ENCODE measurements at places on chromosomes 5 and 9. TPM values are rescaled to one million over a fixed set of nuclear protein-coding genes. Genes with fewer than 3 reads are reported as not detected.

The SLC36A2 gene
- total RNA-seq, result 0.39 TPM

GRCh38 chr9:138099803-138100598, 222.4 kb downstream of the CACNA1B start:
- no peak overlapping the region for H3K27ac ChIP-seq
- peak; percentile 51 for DNase-seq
- H3K36me3 ChIP-seq, result no peaks in the 10 kb centered on the region
- H3K4me3 ChIP-seq, result no peak overlapping the region
- H3K27me3 ChIP-seq, result no peaks in the 10 kb centered on the region

- no peaks in the 10 kb centered on the region for H3K27me3 ChIP-seq
- no peak overlapping the region for H3K27ac ChIP-seq
- no peaks in the 10 kb centered on the region for H3K4me1 ChIP-seq
- H3K36me3 ChIP-seq, result no peaks in the 10 kb centered on the region
These were observed 360.8 kb downstream of the NTRK2 start for GRCh38 chr9:85030316-85030715.

DNA sequence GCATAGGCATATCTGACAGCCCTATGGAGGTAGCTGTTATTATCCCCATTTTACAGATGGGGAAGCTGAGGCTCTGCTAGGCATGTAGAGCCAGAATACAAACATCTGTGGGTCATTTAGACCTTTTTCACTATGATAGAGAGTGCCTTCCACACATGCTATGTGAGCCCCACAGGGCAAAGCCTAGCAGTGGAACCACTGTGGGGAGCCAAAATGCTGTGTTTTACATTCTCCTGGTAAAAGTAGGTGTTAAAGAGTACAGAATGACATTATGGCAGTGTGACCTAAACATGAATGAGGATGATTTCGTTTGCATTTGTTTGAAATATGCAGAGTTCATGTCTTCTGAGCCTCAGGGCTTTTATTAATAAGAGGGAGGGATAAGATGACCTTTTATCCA, 265.2 kb downstream of the MAST4 start:
- H3K27me3 ChIP-seq, result no peaks in the 10 kb centered on the region
- no peak overlapping the region for H3K27ac ChIP-seq
- DNase-seq, result no peak
- H3K4me3 ChIP-seq, result no peak overlapping the region

- no peak for DNase-seq
- H3K27ac ChIP-seq, result peak overlapping the region; percentile 86
- H3K4me1 ChIP-seq, result peaks cover 55% of the 10 kb centered on the region
- no peaks in the 10 kb centered on the region for H3K27me3 ChIP-seq
These were observed 2.1 kb downstream of the MAP3K1 start for GRCh38 chr5:56817263-56818014.

DNA sequence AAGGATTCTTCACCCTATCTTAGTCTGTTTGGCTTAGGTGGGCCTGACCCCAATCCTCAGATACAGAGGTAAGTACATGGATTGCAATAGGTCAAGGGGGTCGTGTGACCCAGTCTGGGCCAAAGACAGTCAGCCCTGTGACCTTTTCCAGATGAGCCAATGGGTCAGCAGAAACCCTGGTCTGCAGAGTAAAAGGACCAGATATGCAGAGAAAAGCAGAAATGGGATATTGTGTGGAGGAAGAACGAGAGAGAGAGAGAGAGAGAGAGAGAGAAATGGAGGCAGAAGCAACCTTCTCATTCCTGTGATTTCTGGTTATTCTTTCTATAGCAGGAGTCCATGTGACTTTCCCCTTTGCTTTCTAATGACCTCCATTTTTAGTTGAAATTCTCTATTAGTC, 40.4 kb upstream of the CRB2 start:
- no peak for DNase-seq
- H3K4me1 ChIP-seq, result peaks cover 4% of the 10 kb centered on the region
- H3K36me3 ChIP-seq, result no peaks in the 10 kb centered on the region

- no peak overlapping the region for H3K4me3 ChIP-seq
- H3K4me1 ChIP-seq, result peaks cover 9% of the 10 kb centered on the region
- DNase-seq, result no peak
- H3K27ac ChIP-seq, result no peak overlapping the region
- H3K27me3 ChIP-seq, result no peaks in the 10 kb centered on the region
These were observed 5.8 kb downstream of the C5orf22 start for GRCh38 chr5:31537851-31538250.

GRCh38 chr5:26622947-26623346, 415.4 kb downstream of the CDH9 start:
- H3K36me3 ChIP-seq, result no peaks in the 10 kb centered on the region
- no peak for DNase-seq
- no peaks in the 10 kb centered on the region for H3K4me1 ChIP-seq
- no peak overlapping the region for H3K4me3 ChIP-seq
- H3K27me3 ChIP-seq, result no peaks in the 10 kb centered on the region
- no peak overlapping the region for H3K27ac ChIP-seq

DNA sequence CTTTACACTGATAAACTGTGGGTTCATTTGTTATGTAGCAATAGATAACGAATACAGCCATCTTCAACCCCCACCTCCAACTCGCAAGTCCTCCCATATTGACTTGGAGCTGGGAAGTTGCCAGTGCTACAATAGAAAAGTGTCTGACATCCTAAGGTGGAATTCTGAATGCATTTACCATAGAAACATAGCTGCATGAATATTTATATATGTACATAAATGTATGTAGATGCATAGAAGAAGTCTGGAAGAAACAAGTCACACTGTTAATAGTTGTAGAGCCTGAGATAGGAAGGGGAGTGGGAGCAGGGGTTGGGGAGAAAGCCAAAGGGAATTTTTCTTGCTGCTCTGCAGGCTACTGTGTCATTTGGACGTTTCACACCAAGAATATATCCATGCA, 88.1 kb upstream of the SSBP2 start:
- peaks cover 13% of the 10 kb centered on the region for H3K4me1 ChIP-seq
- H3K27ac ChIP-seq, result no peak overlapping the region
- H3K36me3 ChIP-seq, result no peaks in the 10 kb centered on the region

- H3K27me3 ChIP-seq, result no peaks in the 10 kb centered on the region
- no peaks in the 10 kb centered on the region for H3K4me1 ChIP-seq
- DNase-seq, result no peak
- H3K36me3 ChIP-seq, result no peaks in the 10 kb centered on the region
These were observed 126.4 kb upstream of the COL5A1 start for GRCh38 chr9:134515026-134515821.

DNA sequence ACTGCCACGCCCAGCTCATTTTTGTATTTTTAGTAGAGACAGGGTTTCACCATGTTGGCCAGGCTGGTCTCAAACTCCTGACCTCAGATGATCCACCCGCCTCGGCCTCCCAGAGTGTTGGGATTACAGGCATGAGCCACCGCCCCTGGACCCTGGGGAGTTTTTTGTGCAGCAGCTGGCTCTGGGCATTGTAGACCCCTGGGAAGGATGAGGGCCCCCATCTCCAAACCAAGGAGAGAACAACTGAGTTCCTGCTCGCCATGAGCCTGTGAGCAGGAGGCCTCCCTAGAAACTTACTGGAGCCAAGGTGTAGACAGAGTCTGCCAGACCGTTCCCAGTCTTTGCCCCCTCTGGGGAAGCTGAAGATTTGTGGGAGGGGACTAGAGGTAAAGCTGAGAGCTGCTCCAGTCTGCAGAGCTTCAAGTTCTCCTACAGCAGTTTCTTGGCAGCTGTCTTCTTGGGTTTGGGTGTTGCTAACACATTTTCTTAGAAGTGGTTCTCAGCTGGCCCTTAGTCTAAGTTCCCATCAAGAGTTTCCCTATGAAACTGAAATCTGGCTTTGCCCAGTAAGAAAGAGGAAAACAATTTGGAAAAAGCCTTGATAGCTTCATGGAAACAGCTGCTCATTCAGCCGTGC, 12.4 kb downstream of the NUDT2 start:
- no peak overlapping the region for H3K27ac ChIP-seq
- peak; percentile 37 for DNase-seq
- peaks cover 17% of the 10 kb centered on the region for H3K4me1 ChIP-seq
- no peaks in the 10 kb centered on the region for H3K36me3 ChIP-seq
- no peaks in the 10 kb centered on the region for H3K27me3 ChIP-seq

DNA sequence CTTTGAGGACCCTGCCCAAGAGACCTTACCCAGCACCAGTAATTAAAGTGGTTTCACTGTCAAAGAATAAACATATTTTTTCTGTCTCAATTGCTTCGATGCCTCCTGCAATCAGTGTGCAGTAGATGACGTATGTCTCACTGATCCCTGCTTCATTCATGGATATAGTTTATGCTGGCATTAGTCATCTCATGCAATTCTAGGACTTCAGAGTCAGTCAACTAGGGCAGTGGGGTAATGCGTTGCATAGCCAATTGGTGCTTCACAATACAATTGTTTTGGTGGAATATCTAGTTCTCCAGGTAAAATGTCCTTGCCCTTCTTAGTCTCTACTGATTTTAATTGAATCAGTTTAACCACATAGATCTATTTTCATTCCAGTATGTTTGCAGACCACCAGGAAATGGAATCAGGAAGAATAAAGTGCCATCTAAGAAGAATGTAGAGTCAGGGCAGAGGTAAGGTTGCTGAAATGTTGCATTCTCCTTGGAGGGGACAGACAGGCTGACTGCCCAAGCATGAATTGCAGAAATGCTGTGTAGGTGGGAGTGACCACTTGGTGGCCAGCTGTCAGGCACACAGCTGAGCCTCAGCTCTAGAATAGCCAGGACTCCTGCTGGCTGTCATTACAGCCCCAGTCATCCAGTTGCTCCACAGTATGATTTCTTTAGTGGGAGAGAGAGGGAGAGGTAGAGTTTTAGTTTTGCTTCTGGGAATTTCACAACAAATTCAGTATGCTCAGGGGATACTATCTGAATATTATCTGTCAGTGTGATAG, 73.5 kb upstream of the MEGF10 start:
- H3K4me1 ChIP-seq, result no peaks in the 10 kb centered on the region
- H3K36me3 ChIP-seq, result no peaks in the 10 kb centered on the region
- DNase-seq, result no peak
- no peak overlapping the region for H3K27ac ChIP-seq
- H3K4me3 ChIP-seq, result no peak overlapping the region
- no peaks in the 10 kb centered on the region for H3K27me3 ChIP-seq

DNA sequence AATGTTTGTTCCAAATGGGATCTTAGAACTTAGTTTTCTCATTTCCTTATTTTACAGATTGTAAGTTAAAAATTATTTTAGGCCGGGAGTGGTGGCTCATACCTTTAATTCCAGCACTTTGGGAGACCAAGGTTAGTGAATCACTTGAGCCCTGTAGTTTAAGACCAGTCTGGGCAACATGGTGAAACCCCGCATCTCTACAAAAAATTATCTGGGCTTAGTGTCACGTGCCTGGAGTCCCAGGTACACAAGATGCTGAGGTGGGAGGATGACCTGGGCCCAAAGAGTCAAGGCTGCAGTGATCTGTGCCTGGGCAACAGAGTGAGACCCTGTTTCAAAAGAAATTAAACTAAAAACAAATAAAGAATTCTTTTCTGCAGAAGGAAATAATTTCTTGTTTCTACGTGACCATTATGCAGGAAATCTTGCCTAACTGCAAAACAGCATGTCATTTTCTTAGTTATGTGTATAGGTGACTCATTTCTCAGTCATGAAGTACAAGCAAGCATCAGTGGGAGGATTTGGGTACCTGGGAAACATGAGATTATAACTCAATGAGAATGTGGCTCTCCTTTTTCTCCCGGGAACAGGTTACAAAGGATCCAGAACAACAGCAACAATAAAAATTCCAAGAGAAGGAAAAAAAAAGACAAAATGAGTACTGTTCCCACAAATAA, 375.1 kb upstream of the ST8SIA4 start:
- H3K27ac ChIP-seq, result no peak overlapping the region
- H3K4me1 ChIP-seq, result no peaks in the 10 kb centered on the region

DNA sequence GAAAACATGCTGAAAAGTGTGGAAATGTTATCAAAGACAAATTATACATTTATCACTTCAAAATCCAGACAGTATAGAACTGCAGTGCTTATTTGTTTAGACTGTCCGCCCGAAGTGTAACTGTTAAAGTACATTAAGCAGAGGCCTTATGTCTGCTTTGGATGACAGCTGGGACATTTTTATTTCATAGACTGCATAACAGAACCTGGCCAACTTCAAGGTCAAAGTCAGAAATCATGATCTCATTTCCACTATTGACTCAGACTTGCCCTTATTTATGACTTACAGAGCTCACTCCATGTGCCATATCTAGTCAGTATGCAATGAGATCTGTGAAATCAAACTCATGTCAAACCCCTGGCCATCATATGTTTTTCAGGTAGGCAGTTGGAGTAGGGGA, 87.7 kb downstream of the RAB3C start:
- no peaks in the 10 kb centered on the region for H3K4me1 ChIP-seq
- no peaks in the 10 kb centered on the region for H3K36me3 ChIP-seq
- no peaks in the 10 kb centered on the region for H3K27me3 ChIP-seq
- H3K4me3 ChIP-seq, result no peak overlapping the region

The SPINK6 gene
- total RNA-seq, result not detected

- DNase-seq, result no peak
- peaks cover 95% of the 10 kb centered on the region for H3K36me3 ChIP-seq
- H3K27me3 ChIP-seq, result no peaks in the 10 kb centered on the region
- H3K27ac ChIP-seq, result no peak overlapping the region
These were observed 50.8 kb downstream of the RBM27 start for GRCh38 chr5:146254223-146254622.

- peak overlapping the region; percentile 57 for H3K4me3 ChIP-seq
- H3K27ac ChIP-seq, result no peak overlapping the region
- peaks cover 20% of the 10 kb centered on the region for H3K4me1 ChIP-seq
- no peaks in the 10 kb centered on the region for H3K36me3 ChIP-seq
These were observed 889 bp downstream of the PDLIM4 start for GRCh38 chr5:132258102-132259068.

DNA sequence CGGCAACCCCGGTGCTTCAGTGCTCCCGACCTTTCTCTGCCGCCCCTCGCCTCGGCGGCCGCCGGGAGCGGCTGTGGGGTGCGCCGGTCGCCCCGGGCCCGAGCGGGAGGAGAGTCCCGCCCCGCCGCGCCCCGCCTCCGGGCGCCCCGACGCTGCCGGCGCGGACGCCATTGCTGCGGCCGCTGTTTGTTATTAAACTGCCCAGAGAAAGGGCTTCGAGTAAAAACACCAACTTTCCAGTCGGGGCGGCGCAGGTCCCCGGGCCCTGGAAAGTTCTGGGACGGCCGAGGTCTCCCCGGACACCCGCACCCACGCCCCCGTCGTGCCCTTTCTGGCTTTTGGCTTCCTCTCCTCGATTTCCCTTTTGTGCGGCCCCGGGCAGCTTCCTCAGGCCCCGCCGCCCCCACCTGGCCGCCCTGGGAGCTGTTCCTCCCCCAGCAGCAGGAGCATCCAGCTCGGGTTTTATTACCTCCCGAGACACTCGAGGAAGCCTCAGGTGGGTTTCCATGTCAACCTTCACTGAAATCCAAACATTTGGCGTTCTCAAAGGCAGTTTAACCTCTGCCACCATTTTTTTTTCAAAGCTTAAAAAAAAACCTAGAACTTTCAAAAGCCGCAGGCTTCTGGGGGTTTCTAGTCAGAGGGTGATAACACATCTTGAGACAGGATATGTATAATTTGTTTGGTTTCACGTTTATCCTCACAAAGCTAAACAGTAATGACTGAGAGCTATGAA, 334.4 kb downstream of the CWC27 start:
- peaks cover 4% of the 10 kb centered on the region for H3K4me1 ChIP-seq
- H3K27ac ChIP-seq, result peak overlapping the region; percentile 89
- DNase-seq, result peak; percentile 72
- no peaks in the 10 kb centered on the region for H3K36me3 ChIP-seq
- peak overlapping the region; percentile 76 for H3K4me3 ChIP-seq

- H3K4me3 ChIP-seq, result no peak overlapping the region
- H3K27ac ChIP-seq, result no peak overlapping the region
- no peak for DNase-seq
- H3K4me1 ChIP-seq, result no peaks in the 10 kb centered on the region
- no peaks in the 10 kb centered on the region for H3K27me3 ChIP-seq
- no peaks in the 10 kb centered on the region for H3K36me3 ChIP-seq
These were observed 119.7 kb downstream of the PSD2 start for GRCh38 chr5:139915266-139915665.
